Large intestine (tissue), 12 donors: ENCODE measurements at places on chromosomes 2 and 18. TPM values are rescaled to one million over a fixed set of nuclear protein-coding genes. Genes with fewer than 3 reads are reported as not detected.
A peak's percentile ranks its signal among the peaks of the same experiment; 100 is the strongest.

- peaks cover 52% of the 10 kb centered on the region for H3K27me3 ChIP-seq
- H3K4me3 ChIP-seq = no peak overlapping the region
- peaks cover 18% of the 10 kb centered on the region for H3K4me1 ChIP-seq
Measured at GRCh38 chr2:71452565-71452964, 796 bp upstream of the DYSF start.

- no peak for DNase-seq
- H3K4me3 ChIP-seq = no peak overlapping the region
- H3K27me3 ChIP-seq = no peaks in the 10 kb centered on the region
Measured at GRCh38 chr18:48621815-48622555, 83.2 kb downstream of the CTIF start.

- H3K4me3 ChIP-seq = no peak overlapping the region
- H3K4me1 ChIP-seq = no peaks in the 10 kb centered on the region
- peak; percentile 16 for DNase-seq
Measured at GRCh38 chr18:11553098-11553940, 56.1 kb upstream of the SLC35G4 start.

DNA sequence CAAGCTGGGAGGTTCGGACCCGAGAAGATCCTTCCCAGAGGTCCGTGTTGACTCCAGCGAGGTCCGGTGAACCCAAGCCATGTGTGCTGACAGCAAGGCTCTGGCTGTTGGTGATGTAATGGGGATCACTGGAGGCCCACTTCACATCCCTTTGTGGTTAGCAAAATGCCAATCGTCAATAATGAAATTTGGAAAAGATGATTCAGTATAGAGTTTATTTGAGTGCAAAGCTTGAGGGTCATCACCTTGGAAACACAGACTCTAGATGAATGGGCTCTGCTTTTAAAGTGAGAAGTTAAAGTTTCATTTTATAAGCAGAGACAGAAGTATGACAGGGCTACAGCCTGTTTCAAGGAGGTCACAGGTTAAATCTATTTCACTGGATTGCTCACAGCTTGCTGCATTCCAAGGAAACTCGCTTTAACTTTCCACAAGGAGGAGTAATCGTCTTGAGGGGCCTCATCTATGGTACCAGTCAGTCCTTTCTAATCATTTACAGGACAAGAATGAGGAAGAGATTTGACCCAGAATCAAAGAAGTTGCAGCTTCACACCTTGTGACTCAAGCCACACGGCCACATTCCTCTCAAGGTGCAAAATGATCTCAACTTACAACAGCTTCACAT lies 140.5 kb downstream of the TPO start:
- no peaks in the 10 kb centered on the region for H3K27me3 ChIP-seq
- peaks cover 26% of the 10 kb centered on the region for H3K4me1 ChIP-seq
- no peaks in the 10 kb centered on the region for H3K36me3 ChIP-seq

DNA sequence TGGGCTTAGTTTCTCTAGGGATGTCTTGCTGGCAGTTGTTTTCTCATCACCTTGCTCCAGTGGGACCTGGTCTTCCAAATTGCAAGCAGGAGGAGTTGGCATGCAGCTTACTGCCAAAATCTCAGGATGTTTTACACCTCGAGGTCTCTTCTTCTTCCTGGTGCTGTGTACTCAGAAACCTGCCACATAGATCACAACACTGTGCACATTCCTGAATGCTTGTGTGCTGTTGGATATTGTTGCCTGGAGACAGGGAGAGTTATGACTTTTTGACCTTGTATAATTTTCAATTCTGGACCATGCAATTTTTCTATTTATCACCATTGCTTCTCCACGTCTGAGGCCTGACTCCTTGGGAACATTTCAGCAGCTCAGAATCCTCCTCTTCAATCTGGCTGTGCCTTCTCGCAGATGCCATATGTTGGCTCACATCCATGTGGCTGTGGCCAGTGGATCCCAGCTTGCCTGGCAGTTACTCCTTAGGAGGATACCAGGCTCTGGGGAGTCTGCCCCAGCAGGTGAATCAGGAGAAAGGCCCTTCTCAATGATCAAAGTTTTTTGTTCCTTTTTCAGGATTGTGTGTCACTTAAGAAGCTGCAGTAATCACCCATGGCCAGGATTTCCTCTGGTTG lies 489.3 kb downstream of the TSN start:
- no peaks in the 10 kb centered on the region for H3K27me3 ChIP-seq
- no peaks in the 10 kb centered on the region for H3K4me1 ChIP-seq
- DNase-seq = no peak

- DNase-seq = no peak
- no peaks in the 10 kb centered on the region for H3K36me3 ChIP-seq
- H3K4me3 ChIP-seq = no peak overlapping the region
- no peak overlapping the region for H3K27ac ChIP-seq
Measured at GRCh38 chr2:4427083-4427482, 723.7 kb downstream of the DCDC2C start.

GRCh38 chr2:189880429-189880828 lies 96.2 kb downstream of the PMS1 start:
- H3K4me3 ChIP-seq = no peak overlapping the region
- H3K27ac ChIP-seq = no peak overlapping the region
- H3K36me3 ChIP-seq = peaks cover under 1% of the 10 kb centered on the region
- no peaks in the 10 kb centered on the region for H3K4me1 ChIP-seq

DNA sequence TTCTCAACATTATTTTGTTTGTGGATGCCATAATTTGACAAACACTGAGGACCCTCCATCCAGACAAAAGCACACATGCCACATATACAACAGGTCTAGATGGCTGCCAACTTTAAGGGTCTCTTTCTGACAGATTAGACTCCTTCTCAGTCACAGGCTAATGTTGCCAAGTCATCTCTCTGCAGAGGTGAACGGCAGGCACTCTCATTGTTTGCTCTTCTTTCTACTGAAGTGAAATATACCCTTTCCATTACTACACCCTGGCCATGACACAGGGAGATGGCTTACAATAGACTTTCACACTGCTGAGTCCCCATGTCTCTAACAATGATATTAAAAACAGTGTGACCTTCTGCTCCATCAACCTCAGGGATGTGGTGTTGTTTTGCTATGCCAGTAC lies 47.5 kb upstream of the ZNF397 start:
- no peaks in the 10 kb centered on the region for H3K36me3 ChIP-seq
- H3K27ac ChIP-seq = no peak overlapping the region
- H3K4me1 ChIP-seq = no peaks in the 10 kb centered on the region
- no peak for DNase-seq
- no peaks in the 10 kb centered on the region for H3K27me3 ChIP-seq

DNA sequence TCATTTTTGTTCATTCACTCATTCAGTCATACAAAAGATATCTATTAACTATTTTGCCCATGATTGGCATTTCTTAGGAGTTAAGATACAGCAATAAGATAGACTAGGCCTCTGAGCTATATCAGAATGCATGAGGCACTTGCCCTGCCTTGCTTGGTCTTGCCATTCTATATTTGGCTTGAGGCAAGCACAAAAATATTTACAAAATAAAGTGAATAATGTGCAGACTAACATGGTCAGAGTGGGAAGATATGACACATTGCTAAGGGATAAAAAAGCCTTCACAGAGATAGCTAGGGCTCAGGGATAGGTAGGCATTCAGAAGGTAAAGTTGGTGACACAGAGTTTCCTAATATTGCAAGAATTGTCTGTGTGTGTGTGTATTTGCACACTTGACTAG lies 75.0 kb upstream of the MMADHC start:
- no peak overlapping the region for H3K4me3 ChIP-seq
- H3K36me3 ChIP-seq = no peaks in the 10 kb centered on the region
- no peaks in the 10 kb centered on the region for H3K27me3 ChIP-seq
- no peak for DNase-seq
- H3K4me1 ChIP-seq = no peaks in the 10 kb centered on the region

GRCh38 chr2:39313575-39313974 lies 69.8 kb upstream of the CDKL4 start:
- H3K27ac ChIP-seq = no peak overlapping the region
- no peak overlapping the region for H3K4me3 ChIP-seq
- H3K4me1 ChIP-seq = no peaks in the 10 kb centered on the region
- no peak for DNase-seq
- H3K36me3 ChIP-seq = peaks cover 28% of the 10 kb centered on the region

DNA sequence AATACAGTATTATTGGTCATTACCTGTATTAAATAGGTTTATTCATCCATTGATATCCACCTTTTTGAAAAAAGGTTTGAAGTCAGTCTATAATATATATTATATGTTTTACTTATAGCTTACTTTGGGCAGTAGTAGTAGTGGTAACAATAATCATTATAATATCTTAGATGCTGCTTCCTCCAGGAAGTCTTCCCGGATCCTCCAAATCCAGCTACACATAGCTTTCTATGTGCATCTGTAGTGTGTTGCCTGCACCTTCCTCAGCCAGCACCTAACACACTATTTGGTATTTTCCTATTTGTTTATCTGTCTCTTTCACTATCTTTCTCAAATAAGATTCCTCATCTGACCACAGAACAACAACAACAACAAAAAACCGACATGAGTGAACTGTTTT lies 81.0 kb downstream of the PRKCE start:
- H3K27me3 ChIP-seq = no peaks in the 10 kb centered on the region
- no peak overlapping the region for H3K27ac ChIP-seq
- no peaks in the 10 kb centered on the region for H3K4me1 ChIP-seq

GRCh38 chr2:120596191-120596811 lies 139.4 kb upstream of the GLI2 start:
- no peak overlapping the region for H3K27ac ChIP-seq
- H3K36me3 ChIP-seq = no peaks in the 10 kb centered on the region
- peaks cover 17% of the 10 kb centered on the region for H3K4me1 ChIP-seq

GRCh38 chr2:114252713-114253112 lies 189.7 kb upstream of the DPP10 start:
- DNase-seq = no peak
- H3K4me3 ChIP-seq = no peak overlapping the region
- H3K27ac ChIP-seq = no peak overlapping the region
- no peaks in the 10 kb centered on the region for H3K4me1 ChIP-seq
- H3K36me3 ChIP-seq = no peaks in the 10 kb centered on the region
- H3K27me3 ChIP-seq = no peaks in the 10 kb centered on the region

DNA sequence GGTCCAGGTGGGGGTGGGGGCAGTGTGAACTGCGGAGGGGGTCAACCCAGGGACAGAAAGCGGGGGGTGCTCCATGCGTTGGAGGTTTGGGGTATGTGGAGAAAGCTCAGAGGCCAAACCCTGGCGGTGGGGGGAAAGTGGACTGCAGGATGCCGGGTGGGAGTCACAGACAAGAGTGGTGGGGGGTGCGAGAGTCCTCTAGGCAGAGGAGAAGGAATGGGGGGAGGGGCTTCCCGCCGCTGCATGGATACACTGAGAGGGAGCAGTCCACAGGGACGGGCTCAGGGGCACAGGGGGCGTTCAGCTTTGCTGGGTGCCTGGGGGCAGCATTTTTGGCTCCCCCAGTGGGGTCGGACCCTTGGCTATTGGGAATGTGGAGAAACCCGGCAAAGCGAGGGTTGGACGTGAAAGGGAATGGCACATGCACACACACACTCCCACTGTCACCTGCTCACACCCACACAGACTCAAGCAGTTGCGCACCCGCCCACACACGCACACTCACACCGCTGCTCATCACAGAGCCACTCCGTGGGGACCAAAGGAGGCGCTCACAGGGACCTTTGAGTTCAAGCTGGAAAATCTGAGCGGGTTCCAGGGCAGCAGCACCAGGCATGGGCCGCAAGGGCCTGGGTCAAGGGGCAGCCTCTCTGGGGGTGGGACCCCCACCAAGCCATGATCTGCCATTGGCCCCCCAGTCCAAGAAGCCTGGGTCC lies 7.7 kb downstream of the GBX2 start:
- DNase-seq = no peak
- peaks cover 12% of the 10 kb centered on the region for H3K4me1 ChIP-seq
- H3K36me3 ChIP-seq = no peaks in the 10 kb centered on the region

GRCh38 chr2:132804051-132804450 lies 134.0 kb upstream of the LYPD1 start:
- no peak overlapping the region for H3K27ac ChIP-seq
- no peak for DNase-seq
- H3K36me3 ChIP-seq = no peaks in the 10 kb centered on the region

DNA sequence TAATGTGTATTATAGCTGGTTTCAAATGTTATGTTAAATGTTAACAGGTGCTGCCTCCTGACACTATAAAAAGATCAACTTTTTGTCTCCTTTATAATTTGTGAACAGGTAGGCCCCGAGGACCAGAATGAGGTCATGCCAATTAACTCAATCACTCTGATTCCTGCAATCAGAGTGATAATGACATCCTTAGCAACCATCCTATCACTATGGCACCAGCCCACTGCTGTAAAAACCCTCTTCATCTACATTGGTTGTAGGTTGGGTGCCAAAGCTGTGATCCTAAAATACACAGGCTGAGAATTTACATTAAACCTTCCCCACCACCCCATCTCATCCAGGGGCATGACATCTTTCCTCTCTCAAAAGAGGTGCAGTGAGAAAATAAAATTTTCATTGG lies 103.5 kb downstream of the CPO start:
- no peak overlapping the region for H3K27ac ChIP-seq
- no peak overlapping the region for H3K4me3 ChIP-seq
- H3K4me1 ChIP-seq = no peaks in the 10 kb centered on the region
- no peak for DNase-seq

- H3K27me3 ChIP-seq = no peaks in the 10 kb centered on the region
- peak overlapping the region; percentile 83 for H3K27ac ChIP-seq
- DNase-seq = peak; percentile 87
- no peaks in the 10 kb centered on the region for H3K36me3 ChIP-seq
Measured at GRCh38 chr18:9869715-9870430, 15.9 kb upstream of the TXNDC2 start.

DNA sequence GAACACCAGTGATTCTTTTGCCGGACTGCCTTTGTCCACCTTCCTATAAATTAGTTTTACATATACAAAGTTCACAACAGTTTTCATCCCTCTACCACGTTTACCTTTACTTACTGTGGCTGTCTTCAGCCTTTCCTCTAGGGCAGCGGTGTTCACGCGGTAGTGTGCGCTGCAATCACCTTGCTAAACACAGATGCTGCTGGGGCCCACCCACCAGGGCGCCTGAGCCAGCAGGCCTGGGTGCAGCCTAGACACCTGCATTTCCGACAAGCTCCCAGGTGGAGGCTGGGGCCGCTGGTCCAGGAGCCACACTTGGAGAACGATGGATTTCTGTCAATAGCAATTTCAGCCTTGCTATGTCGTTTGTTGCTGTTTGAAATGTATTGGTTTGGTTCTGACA lies 83.1 kb downstream of the NDUFA10 start:
- H3K27me3 ChIP-seq = no peaks in the 10 kb centered on the region
- H3K36me3 ChIP-seq = no peaks in the 10 kb centered on the region
- no peaks in the 10 kb centered on the region for H3K4me1 ChIP-seq

- no peak for DNase-seq
- H3K4me3 ChIP-seq = no peak overlapping the region
- peaks cover 40% of the 10 kb centered on the region for H3K36me3 ChIP-seq
- peaks cover 6% of the 10 kb centered on the region for H3K4me1 ChIP-seq
- no peak overlapping the region for H3K27ac ChIP-seq
Measured at GRCh38 chr2:106117882-106118684, 76.0 kb downstream of the UXS1 start.

The HOXD8 gene
- polyA plus RNA-seq = 4.0 TPM

The IL36A gene
- not detected for polyA plus RNA-seq

The SLC14A1 gene
- polyA plus RNA-seq = 1.3 TPM

The VIL1 gene
- polyA plus RNA-seq = 498 TPM

The ACMSD gene
- 0.34 TPM for polyA plus RNA-seq

The MALL gene
- polyA plus RNA-seq = 147 TPM

The SLC9A2 gene
- polyA plus RNA-seq = 2.1 TPM

The GKN2 gene
- polyA plus RNA-seq = 0.10 TPM

The CD207 gene
- 1.9 TPM for polyA plus RNA-seq
